ENCODE measurements at places on chromosomes 6 and 20.

DNA sequence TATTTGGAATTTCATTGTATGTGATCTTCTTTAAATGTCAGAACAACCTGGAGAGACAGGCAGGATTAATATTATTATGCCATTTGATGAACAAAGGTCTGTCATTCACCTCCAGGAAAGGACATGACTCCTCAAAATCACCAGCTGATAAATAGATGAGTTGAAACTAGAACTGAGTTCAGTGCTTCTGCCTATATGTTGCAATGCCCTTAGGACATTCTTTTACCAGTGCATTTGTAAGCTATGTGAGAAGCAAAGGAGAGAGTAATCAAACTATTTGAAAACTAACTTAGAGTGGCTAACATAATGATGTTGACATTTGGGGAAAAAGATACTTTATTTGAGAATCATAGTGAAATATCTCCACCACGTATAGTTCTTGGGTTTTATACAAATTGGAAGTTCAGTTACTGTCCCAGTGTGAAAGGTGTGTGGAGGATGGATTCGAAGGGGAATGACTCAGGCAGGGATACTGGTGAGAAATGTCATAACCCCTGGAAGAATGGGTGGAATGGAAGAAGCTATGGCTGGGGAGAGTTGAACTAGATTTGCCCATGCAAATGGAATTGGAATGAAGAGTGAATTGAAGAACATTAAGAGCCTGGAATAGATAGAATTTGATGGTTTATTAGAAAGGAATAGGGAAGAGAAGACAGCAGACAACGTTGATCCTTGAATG, 21.5 kb downstream of the PKIB start:
- H3K4me3 ChIP-seq: no peak overlapping the region
- no peaks in the 10 kb centered on the region for H3K4me1 ChIP-seq
- H3K27me3 ChIP-seq: no peaks in the 10 kb centered on the region

DNA sequence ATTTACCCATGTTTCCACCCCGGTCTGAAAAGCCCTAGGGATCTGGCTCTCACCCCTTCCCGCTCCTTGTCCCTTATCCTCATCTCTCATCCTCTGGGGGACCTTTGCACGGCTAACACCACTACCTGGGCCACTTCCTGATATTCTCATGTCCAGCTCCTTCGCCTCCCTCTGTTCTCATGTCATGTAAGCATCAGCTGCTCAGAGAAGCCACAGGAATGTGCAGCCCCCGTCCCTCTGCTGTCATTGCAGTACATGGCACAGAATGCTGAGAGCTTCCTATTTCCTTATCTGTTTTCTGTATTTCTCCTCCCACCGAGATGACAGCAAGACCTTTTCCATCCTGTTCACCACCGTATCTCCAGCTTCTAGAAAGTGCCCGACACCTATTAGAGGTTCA, 102.4 kb downstream of the MTHFD1L start:
- H3K4me1 ChIP-seq: no peaks in the 10 kb centered on the region
- H3K27me3 ChIP-seq: no peaks in the 10 kb centered on the region
- H3K27ac ChIP-seq: no peak overlapping the region
- peaks cover 58% of the 10 kb centered on the region for H3K36me3 ChIP-seq
- no peak overlapping the region for H3K4me3 ChIP-seq

DNA sequence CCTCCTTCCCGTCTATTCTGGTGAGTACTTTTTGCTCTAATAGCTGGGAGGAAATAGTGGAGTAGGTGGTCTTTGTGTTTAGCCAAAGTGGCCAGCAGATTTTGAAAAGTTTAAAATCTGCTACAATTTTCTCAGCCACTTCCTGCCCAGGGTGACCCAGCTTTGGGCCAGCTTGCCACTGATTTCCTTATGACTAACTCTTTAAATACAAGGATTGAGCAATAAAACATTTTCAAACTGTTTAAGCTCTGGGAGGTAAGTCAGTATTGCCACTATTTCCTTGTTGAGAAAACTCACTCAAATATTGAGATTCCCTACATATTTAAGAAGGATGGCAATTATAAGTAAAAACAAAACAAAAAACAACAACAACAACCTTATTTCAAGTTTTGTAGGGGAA, 54.5 kb downstream of the TRMT11 start:
- no peak for DNase-seq
- peaks cover 24% of the 10 kb centered on the region for H3K36me3 ChIP-seq
- peaks cover 29% of the 10 kb centered on the region for H3K4me1 ChIP-seq
- H3K27ac ChIP-seq: peak overlapping the region; percentile 55

DNA sequence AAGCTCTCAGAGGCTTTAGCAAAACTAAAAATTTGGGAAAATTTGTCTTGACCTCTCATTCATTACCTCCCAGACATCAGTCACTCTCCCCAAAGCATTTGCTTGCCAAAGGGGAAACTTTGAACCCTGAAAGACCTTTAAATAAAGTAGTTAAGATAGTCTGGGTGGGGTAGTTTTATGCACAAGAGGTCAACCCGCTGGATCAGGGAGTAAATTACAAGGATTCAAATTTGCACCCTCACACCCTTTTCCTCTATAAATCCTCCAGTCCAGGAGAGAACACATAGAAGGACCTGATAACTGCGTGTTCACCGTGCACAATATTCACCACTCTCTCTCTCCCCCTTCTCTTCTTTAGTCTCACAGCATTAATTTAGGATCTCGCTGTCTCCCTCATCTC, 36.1 kb upstream of the TNFRSF21 start:
- H3K36me3 ChIP-seq: no peaks in the 10 kb centered on the region
- no peak for DNase-seq
- H3K27me3 ChIP-seq: no peaks in the 10 kb centered on the region
- no peak overlapping the region for H3K27ac ChIP-seq

DNA sequence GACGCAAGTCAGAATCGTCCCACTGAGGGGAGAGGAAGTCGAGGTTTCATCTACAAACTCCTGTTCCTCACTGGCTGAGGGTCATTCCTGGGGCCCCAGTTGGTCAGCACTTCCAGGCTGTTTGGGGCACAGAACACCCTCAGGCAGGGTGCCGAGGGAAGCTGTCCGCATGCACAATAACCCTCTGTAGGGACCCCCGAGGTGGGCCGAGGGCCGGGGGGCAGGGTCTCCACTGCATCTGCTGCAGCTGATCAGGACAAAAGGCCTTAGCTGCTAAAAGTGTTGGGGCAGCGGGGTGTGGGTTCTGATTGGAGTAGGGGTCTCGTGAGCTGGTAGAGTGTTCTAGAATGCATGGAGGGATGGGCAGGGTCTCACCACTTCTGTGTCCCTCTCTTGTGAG, 125.1 kb downstream of the TOX2 start:
- no peaks in the 10 kb centered on the region for H3K27me3 ChIP-seq
- H3K4me3 ChIP-seq: no peak overlapping the region
- peak; percentile 79 for DNase-seq
- no peaks in the 10 kb centered on the region for H3K36me3 ChIP-seq
- H3K4me1 ChIP-seq: no peaks in the 10 kb centered on the region
- H3K27ac ChIP-seq: no peak overlapping the region

- H3K27ac ChIP-seq: no peak overlapping the region
- peaks cover 5% of the 10 kb centered on the region for H3K4me1 ChIP-seq
- no peaks in the 10 kb centered on the region for H3K27me3 ChIP-seq
- no peak for DNase-seq
Observed at GRCh38 chr6:132131351-132131750, 180.2 kb upstream of the CCN2 start.

DNA sequence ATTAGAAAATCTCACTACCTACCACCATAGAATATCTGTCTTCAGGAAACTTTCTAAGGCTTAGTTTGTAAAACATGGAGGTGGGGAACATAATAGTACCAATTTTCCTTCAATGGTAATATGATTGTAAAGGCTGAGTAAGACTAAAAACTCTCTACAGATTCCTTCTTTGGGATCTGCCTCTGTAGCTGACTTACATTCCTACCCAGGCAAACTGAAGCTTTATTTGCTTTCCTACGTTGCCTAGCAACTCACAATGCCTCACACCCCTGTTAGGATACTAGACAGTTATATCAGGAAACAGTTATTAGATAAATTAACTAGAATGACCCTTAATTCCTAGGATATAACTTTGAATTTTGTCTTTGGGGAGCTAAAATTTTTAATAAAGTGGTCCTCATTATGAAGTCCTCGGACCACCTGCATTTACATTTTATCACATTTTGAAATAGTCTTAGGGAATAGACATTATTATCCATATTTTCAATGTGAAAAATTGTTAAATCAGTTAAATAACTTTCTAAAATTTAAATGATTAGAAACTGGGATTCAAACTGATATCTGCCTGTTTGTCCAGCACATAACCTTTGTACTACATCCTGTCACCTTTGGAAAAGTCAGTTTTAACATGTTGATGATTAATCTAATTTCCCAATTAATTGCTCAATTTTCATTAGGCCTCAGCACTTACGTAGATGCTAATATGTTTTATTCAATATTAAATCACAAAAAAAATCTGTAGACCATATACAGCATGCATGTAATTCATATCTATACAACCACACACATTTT, 591.4 kb downstream of the RNF144B start:
- no peak overlapping the region for H3K27ac ChIP-seq
- H3K4me3 ChIP-seq: no peak overlapping the region
- no peaks in the 10 kb centered on the region for H3K4me1 ChIP-seq
- no peaks in the 10 kb centered on the region for H3K36me3 ChIP-seq
- DNase-seq: no peak
- peaks cover 5% of the 10 kb centered on the region for H3K27me3 ChIP-seq

GRCh38 chr20:41340327-41341055, at the start of gene LPIN3:
Gene LPIN3 (plus strand): TSS chr20:41340821. CDS start chr20:41345804, 4,983 bp downstream.
- no peaks in the 10 kb centered on the region for H3K27me3 ChIP-seq
- H3K4me1 ChIP-seq: peaks cover 8% of the 10 kb centered on the region
- peak; percentile 100 for DNase-seq
- H3K27ac ChIP-seq: peak within 1 kb of the TSS; percentile 62

DNA sequence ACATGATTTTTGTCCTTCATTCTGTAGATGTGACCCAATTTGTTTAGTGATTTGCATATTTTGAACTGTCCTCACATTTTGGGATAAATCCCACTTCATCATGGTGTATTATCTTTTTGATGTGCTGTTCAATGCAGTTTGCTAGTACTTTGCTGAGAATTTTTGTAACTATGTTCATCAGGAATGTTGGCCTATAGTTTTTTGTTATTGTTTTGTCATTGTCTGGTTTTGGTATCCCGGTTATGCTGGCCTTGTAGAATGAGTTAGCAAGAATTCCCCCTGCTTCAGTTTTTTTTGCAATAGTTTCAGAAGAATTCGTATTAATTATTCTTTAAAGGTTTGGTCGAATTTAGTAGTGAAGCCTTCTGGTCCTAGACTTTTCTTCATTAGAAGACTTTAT, 11.9 kb downstream of the KIF25 start:
- no peaks in the 10 kb centered on the region for H3K36me3 ChIP-seq
- no peaks in the 10 kb centered on the region for H3K27me3 ChIP-seq
- no peak for DNase-seq
- peaks cover 17% of the 10 kb centered on the region for H3K4me1 ChIP-seq
- H3K4me3 ChIP-seq: no peak overlapping the region

GRCh38 chr6:15948930-15949900, 179.7 kb upstream of the MYLIP start:
- peaks cover 19% of the 10 kb centered on the region for H3K4me1 ChIP-seq
- peak overlapping the region; percentile 47 for H3K27ac ChIP-seq
- DNase-seq: no peak
- H3K27me3 ChIP-seq: no peaks in the 10 kb centered on the region

DNA sequence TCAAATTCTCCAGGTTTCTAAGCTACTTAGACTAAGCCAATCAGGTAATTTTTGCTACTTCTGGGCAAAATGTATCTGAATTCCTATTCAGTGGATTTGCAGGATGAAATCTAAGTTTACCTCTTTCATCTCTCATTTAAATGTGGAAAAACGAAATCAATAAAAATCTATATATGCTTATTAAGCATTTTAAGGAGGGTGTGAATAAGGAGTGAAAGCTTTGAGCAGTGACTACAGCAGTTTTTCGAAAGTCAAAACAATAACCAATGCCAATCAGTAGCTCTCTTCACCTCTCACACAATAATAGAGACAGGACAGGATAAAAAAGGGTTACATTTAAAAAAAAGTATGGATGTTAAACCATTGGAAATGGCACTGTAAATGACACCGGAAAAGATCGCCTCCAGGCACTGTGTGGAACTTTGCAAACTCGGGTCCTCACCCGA, 476 bp upstream of the BCKDHB start:
- no peak for DNase-seq
- H3K27ac ChIP-seq: no peak overlapping the region
- H3K4me3 ChIP-seq: peak overlapping the region; percentile 52
- no peaks in the 10 kb centered on the region for H3K27me3 ChIP-seq
- H3K4me1 ChIP-seq: no peaks in the 10 kb centered on the region

DNA sequence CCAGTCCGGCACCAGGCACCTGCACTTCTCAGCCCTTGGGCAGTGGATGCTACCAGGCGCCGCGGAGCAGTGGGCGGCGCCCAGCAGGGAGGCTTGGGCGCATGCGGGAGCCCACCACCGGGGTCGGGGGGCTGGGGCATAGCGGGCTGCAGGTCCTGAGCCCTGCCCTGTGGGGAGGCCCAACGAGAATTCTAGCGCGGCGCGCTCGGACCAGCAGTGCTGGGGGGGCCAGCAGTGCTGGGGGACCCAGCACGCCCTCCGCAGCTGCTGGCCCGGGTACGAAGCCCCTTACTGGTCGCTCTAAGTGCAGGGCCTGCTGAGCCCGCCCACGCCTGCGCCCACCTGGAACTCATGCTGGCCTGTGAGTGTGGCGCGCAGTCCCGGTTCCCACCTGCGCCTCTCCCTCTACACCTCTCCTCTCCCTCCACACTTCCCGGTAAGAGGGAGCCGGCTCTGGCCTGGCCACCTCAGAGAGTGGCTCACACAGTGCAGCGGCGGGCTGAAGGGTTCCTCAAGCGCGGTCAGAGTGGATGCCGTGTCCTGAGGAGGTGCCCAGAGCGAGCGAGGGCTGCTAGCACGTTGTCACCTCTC, 28.5 kb upstream of the SERPINB1 start:
- H3K27me3 ChIP-seq: no peaks in the 10 kb centered on the region
- DNase-seq: no peak
- no peak overlapping the region for H3K27ac ChIP-seq
- H3K4me1 ChIP-seq: peaks cover 6% of the 10 kb centered on the region
- H3K4me3 ChIP-seq: no peak overlapping the region
- no peaks in the 10 kb centered on the region for H3K36me3 ChIP-seq

DNA sequence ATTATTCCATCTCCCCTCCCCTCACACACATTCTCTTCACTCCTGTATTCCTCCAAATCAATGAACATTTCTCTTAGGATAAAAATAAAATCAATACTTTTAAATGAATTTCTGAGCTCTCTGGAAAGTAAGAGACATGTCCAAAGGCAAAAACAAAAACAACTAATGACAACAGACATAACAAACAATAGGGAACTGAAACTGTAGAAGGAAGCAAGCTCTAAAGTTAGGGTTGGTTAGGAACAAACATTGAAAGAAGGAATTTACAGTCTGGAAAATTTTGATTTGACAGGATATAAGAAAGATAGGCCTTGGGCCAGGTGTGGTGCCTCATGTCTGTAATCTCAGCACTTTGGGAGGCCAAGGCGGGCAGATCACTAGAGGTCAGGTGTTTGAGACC, 17.5 kb upstream of the MYCT1 start:
- H3K27me3 ChIP-seq: no peaks in the 10 kb centered on the region
- H3K4me1 ChIP-seq: no peaks in the 10 kb centered on the region
- DNase-seq: no peak
- H3K27ac ChIP-seq: no peak overlapping the region

Data from RWPE2 (cell line).